GM12878 (cell line): ENCODE measurements at places on chromosomes 5 and 9. TPM values are rescaled to one million over a fixed set of nuclear protein-coding genes. Genes with fewer than 3 reads are reported as not detected.
A peak's percentile ranks its signal among the peaks of the same experiment; 100 is the strongest.

AIF1L gene
- not detected in 2 replicates for polyA plus RNA-seq

SOHLH1 gene
- not detected in 2 replicates for polyA plus RNA-seq

IDNK gene
- 14.9 and 19.1 TPM in 2 replicates for polyA plus RNA-seq

C9orf50 gene
- polyA plus RNA-seq: not detected in 2 replicates

NFIB gene
- polyA plus RNA-seq: 0.09 and 0.19 TPM in 2 replicates

IRX1 gene
- not detected in 2 replicates for polyA plus RNA-seq

PCDHGA5 gene
- not detected in 2 replicates for polyA plus RNA-seq

STPG3 gene
- polyA plus RNA-seq: not detected in 2 replicates

- no peak overlapping the region for H3K27ac ChIP-seq
- DNase-seq: no peak
- no peaks in the 10 kb centered on the region for H3K4me1 ChIP-seq
- no peaks in the 10 kb centered on the region for H3K27me3 ChIP-seq
Observed at GRCh38 chr5:53890490-53890889, 330.1 kb downstream of the NDUFS4 start.

DNA sequence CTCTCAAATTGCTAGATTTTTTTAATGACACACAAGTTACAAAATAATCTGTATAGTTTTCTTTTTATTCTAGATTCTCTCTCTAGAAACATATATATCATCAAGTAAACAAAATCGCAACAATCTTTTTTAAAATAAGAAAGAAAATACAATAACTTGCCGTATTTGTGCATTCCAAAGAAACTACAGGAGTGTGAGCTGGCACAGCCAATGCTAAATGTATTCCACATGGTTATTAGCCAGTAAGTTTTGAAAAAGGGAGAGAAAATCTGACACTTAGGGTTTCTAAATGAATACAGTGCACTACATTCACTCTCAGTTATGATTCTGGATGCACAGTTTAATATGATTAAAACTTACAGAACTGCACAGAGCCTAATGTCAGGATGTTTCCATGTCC lies 117.9 kb downstream of the BNC2 start:
- no peak overlapping the region for H3K27ac ChIP-seq
- no peaks in the 10 kb centered on the region for H3K27me3 ChIP-seq
- no peaks in the 10 kb centered on the region for H3K4me1 ChIP-seq
- H3K4me3 ChIP-seq: no peak overlapping the region

DNA sequence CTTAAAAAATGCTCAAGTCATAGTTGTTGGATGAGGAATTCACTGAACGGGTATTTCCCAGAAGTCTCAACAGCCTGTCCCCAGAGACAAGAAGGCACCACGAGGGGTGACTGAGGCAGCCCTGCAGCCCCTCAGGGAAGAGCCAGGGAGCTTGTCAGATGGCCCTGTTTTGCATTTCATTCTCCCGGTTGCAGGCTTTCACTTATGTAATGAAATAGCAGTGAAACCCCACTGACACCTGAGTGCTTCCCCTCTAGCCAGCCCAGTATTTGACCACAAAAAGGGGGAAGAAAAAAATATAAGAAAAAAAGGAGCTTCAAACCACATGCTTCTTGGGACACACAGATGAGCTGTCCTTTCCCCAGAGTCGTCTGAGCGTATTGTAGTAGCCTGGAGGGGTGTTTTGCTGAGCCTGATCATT lies 75.3 kb upstream of the IL12B start:
- DNase-seq: peak; percentile 58
- no peak overlapping the region for H3K4me3 ChIP-seq
- no peaks in the 10 kb centered on the region for H3K36me3 ChIP-seq
- H3K4me1 ChIP-seq: peaks cover 17% of the 10 kb centered on the region

DNA sequence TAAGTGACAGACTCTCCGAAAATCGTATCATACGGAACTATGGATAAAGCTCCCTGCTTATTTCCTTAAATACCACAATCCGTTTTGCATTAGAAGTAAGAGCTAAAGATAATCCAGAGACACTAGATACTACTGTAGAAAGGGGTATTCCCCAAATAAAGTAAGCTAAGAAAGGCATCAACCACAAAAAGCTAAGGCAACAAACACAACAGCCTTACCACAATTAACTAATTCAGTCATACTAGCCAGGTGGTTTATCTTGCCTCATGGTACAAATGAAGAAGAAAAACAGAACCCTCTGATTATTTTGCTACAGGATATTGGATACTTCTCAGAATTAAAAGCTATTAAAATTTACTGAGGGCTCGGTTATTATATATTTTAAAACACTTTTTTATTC lies 14.1 kb downstream of the ERP44 start:
- H3K4me3 ChIP-seq: no peak overlapping the region
- H3K27me3 ChIP-seq: no peaks in the 10 kb centered on the region
- peak overlapping the region; percentile 94 for H3K27ac ChIP-seq
- peaks cover 32% of the 10 kb centered on the region for H3K4me1 ChIP-seq
- DNase-seq: peak; percentile 71

DNA sequence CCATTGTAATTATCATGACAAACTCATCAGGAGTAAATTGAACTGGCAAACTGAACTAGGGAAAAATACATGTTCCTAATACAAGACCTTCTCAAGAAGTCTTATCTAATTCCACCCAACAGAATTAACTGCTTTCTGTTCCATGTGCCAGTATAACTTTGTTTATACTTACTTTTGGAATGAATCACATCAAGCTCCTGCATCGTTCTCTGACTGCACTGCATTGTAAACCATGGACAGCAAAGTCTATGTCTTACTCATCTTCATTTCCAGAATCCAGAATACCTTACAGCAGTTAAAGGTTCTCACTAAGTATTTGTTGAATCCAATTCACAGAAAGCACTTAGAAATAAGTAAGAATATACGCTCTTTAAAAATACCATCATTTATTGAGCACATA lies 102.8 kb downstream of the PLK2 start:
- DNase-seq: no peak
- H3K36me3 ChIP-seq: no peaks in the 10 kb centered on the region
- no peak overlapping the region for H3K4me3 ChIP-seq
- no peaks in the 10 kb centered on the region for H3K4me1 ChIP-seq
- H3K27ac ChIP-seq: no peak overlapping the region

DNA sequence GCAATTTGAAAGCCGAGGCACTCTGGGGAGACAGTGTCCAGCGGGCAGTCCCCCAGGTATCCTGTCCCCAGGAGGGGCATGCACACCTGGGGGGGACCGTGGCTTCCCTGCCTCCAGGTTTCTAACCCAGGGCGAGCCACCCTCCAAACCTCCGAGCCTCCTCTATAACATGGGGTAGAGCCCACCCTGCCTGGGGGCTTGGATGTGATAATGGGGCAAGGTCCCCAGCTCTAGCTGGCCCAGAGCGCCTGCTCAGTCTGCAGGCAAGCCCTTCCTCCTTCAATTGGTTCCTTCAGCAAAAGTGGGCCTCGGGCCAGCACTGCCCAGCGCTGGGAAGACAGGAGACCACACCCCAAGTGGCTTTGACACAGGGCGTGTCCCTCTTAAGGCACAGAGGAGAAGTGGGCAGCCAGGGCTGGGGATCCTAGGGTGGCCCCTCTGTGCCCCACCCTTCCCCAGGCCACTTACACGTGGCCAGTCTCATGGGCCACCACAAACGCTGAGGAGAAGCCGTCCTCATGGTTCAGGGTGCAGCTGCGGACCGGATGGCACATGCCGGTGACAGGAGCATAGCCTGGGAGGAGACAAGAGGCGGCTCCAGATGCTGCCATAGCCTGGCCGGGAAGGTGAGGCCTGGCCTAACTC lies 94.3 kb downstream of the ZNF354C start:
- DNase-seq: no peak
- no peak overlapping the region for H3K27ac ChIP-seq
- H3K27me3 ChIP-seq: no peaks in the 10 kb centered on the region

DNA sequence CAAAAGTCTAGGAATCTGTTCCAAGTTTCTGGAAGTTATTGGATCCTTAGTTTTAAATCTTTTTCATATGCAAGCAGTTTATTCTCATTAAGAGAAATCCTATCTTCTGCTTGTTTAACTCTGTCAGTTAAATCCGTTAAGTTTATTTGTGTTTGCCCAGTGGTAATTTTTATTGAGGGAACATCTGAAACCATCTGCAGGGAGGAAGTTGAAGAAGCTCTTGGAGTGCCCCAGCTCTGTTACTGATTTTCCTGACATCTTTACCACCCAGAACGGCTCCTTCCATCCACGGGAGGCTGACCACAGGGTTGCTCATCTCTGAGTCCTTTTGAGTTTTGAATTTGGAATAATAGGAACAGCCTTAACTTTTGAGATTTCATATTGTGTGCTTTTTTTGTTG lies 99.9 kb upstream of the ZNF618 start:
- H3K4me1 ChIP-seq: no peaks in the 10 kb centered on the region
- no peak overlapping the region for H3K27ac ChIP-seq
- no peak for DNase-seq
- H3K27me3 ChIP-seq: no peaks in the 10 kb centered on the region
- no peak overlapping the region for H3K4me3 ChIP-seq

DNA sequence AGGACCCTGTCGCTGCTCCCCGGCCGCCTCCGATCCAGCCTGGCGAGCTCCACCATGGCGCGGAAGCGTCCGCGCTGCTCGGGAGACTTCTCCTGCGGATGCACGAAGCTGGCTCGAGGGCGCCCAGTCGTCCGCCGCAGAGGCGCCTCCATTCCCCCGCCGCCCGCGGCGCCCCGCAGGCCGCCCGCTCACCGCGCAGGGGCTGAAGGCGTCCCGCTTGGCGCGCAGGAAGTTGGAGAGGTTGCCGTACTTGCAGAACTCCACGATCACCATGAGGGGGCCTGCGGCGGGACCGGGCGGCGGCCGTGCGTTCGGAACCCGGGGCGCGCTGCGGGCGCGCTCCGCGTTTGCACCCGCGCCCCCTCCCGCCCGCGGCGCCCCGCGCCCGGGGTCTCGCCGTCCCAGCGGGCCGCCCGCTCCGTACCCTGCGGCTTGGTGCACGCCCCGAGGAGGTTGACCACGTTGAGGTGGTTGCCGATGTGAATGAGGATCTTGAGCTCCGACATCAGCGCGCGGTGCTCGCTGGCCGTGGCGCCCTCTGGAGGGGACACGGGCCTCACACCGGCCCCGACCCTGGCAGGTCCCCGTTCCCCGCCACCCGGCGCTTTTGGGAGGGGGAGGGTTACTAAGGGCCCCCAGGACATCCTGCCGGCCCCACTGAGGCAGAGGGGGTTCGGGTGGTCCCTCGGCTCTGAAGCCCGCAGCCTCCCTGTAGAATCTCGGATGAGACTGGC lies 27.7 kb upstream of the SCGB3A1 start:
- no peak overlapping the region for H3K4me3 ChIP-seq
- no peak overlapping the region for H3K27ac ChIP-seq
- no peaks in the 10 kb centered on the region for H3K36me3 ChIP-seq

DNA sequence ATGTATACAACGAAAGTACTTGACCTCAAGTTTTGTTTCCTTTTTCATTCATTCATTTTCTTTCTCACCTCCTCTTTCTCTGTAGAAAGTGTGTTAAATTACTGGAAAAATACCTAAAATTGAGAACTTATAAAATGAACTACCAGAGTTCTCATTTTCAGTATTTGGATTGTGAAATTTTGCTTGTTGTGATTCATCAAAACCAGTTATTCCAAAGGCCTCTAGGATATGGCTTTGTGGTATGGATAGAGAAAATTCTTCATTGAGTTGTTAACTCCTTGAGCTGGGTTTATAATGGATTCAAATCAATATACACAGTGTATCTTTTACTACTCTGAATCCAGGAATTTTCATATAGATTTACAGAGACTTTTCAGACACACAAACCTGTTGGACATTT lies 287.6 kb downstream of the KDM4C start:
- no peaks in the 10 kb centered on the region for H3K36me3 ChIP-seq
- DNase-seq: no peak
- no peak overlapping the region for H3K27ac ChIP-seq
- no peak overlapping the region for H3K4me3 ChIP-seq
- H3K4me1 ChIP-seq: peaks cover 8% of the 10 kb centered on the region; the same call in 1 of the 2 replicates

DNA sequence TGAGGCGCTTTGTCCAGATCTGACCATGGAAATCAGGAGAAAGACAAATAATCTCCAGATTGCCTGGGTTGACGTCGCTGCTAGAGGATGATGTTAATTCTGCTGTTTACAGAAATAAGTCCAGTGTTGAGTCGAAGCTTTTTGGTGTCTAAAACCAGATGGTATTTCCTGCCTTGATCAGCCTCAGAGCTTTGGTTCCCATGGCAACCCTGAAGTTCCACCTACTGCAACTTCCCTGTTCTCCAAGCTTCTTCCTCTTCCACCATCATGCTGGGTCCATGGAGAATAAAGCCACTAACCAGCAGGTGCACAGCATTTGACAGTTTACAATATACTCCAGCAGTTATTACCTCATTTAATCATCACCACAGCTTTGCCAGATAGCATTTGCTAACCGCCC lies 18.0 kb upstream of the GABBR2 start:
- H3K27ac ChIP-seq: no peak overlapping the region
- H3K4me3 ChIP-seq: no peak overlapping the region
- no peaks in the 10 kb centered on the region for H3K36me3 ChIP-seq
- H3K27me3 ChIP-seq: peaks cover 2% of the 10 kb centered on the region; the same call in 1 of the 2 replicates
- no peaks in the 10 kb centered on the region for H3K4me1 ChIP-seq

DNA sequence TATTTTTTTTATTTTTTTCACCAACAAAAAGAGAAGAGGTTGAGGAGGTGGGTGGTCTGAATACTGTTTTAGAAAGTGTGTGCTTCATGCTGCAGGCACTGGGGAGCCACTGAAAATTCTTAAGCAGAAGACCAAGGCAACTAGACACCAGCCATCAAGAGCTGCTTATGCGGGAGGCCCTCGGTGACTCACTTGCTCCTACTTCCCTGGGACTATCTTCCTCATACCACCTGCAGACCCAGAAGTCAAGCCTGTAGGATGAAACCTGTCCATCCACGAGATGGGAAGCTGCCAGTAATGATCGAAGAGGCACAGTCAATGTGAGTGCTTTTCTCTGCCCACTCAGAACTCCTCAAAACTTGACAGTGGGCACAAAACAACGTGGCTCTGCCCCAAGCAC lies 125.8 kb upstream of the SLC44A1 start:
- no peak overlapping the region for H3K4me3 ChIP-seq
- peaks cover 14% of the 10 kb centered on the region for H3K4me1 ChIP-seq

GRCh38 chr9:35935755-35936509 lies 22.0 kb downstream of the OR2S2 start:
- H3K27ac ChIP-seq: no peak overlapping the region
- peaks cover 3% of the 10 kb centered on the region for H3K4me1 ChIP-seq
- H3K4me3 ChIP-seq: no peak overlapping the region
- DNase-seq: no peak
- no peaks in the 10 kb centered on the region for H3K27me3 ChIP-seq

- no peaks in the 10 kb centered on the region for H3K27me3 ChIP-seq
- no peak overlapping the region for H3K4me3 ChIP-seq
- no peak overlapping the region for H3K27ac ChIP-seq
- no peaks in the 10 kb centered on the region for H3K4me1 ChIP-seq
- no peaks in the 10 kb centered on the region for H3K36me3 ChIP-seq
Observed at GRCh38 chr9:8332871-8333270, 533.3 kb upstream of the DMAC1 start.

GRCh38 chr5:124561451-124561850 lies 185.0 kb downstream of the ZNF608 start:
- no peak overlapping the region for H3K27ac ChIP-seq
- DNase-seq: no peak
- no peaks in the 10 kb centered on the region for H3K27me3 ChIP-seq
- no peaks in the 10 kb centered on the region for H3K36me3 ChIP-seq
